Activated T-helper 2 cell treated with anti-CD3 and anti-CD28 coated beads, Interferon-gamma antibody, Interleukin-2, Interleukin-4, amounts not matched to agents 10 μg/mL and 5 μg/mL and 100 μg/mL, durations not matched to agents 14 hours and 24 hours and 36 hours (primary cell): ENCODE measurements at places on chromosomes 1 and 21.

- H3K27ac ChIP-seq = no peak overlapping the region
- peaks cover 16% of the 10 kb centered on the region for H3K4me1 ChIP-seq
- H3K4me3 ChIP-seq = no peak overlapping the region
- peaks cover 26% of the 10 kb centered on the region for H3K27me3 ChIP-seq
- H3K36me3 ChIP-seq = no peaks in the 10 kb centered on the region
These were observed 35.0 kb downstream of the LGR6 start for GRCh38 chr1:202228484-202229122.

- H3K4me1 ChIP-seq = no peaks in the 10 kb centered on the region
- H3K27me3 ChIP-seq = no peaks in the 10 kb centered on the region
- no peak for DNase-seq
- no peaks in the 10 kb centered on the region for H3K36me3 ChIP-seq
- no peak overlapping the region for H3K27ac ChIP-seq
These were observed 256.2 kb downstream of the DISC1 start for GRCh38 chr1:231882790-231883189.

DNA sequence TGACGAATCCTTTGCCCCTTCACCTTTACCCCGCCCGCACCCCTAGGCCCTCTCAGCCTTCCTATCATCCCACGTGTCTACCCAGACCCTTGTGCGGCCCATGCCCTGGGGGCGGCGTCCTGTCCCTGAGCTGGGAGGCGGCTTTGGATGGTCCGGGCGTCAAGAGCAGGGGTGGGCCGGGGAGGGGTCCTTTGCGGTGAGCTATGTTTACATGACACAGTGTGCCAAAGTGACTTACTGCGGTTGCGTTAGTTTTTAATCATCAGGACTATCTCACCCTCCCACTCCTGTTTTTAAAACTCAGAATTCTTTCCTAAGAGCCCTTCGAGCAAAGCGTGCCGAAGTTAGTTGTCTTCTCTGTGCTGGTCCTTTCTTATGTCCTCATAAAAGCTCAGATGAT lies 144.6 kb downstream of the PGBD5 start:
- H3K27me3 ChIP-seq = no peaks in the 10 kb centered on the region
- H3K27ac ChIP-seq = no peak overlapping the region
- DNase-seq = no peak
- peaks cover 19% of the 10 kb centered on the region for H3K4me1 ChIP-seq
- H3K36me3 ChIP-seq = peaks cover 26% of the 10 kb centered on the region

GRCh38 chr1:17742583-17742982 lies 12.6 kb upstream of the ACTL8 start:
- H3K4me1 ChIP-seq = no peaks in the 10 kb centered on the region
- H3K27ac ChIP-seq = no peak overlapping the region
- DNase-seq = no peak
- no peak overlapping the region for H3K4me3 ChIP-seq

- no peaks in the 10 kb centered on the region for H3K27me3 ChIP-seq
- no peaks in the 10 kb centered on the region for H3K36me3 ChIP-seq
- no peak for DNase-seq
- H3K27ac ChIP-seq = no peak overlapping the region
- H3K4me3 ChIP-seq = no peak overlapping the region
These were observed 702.8 kb downstream of the PTPRU start for GRCh38 chr1:29939079-29939478.

DNA sequence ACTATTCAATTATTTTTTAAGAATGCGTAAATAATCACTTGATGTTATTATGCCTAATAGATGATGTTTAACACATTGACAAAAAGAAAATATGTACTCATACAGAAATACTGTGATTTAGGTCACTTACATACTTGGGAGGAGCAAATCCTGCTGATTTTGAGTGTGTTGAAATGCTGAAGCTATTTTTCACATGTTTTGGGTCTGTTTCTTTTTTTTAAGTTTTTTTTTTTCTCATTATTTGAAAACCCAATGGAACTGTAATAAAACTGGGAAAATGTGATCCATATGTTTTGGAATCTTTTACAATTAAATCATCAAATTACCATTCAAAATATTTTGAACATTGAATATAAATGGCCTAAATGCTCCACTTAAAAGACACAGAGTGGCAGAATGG lies 366.2 kb upstream of the ADAMTS5 start:
- no peak for DNase-seq
- H3K27me3 ChIP-seq = no peaks in the 10 kb centered on the region
- no peaks in the 10 kb centered on the region for H3K36me3 ChIP-seq
- H3K4me3 ChIP-seq = no peak overlapping the region
- no peaks in the 10 kb centered on the region for H3K4me1 ChIP-seq
- no peak overlapping the region for H3K27ac ChIP-seq

GRCh38 chr1:228405200-228405978 lies 1.2 kb downstream of the TRIM11 start:
- no peak for DNase-seq
- H3K27ac ChIP-seq = peak overlapping the region; percentile 92
- peak overlapping the region; percentile 97 for H3K4me3 ChIP-seq
- no peaks in the 10 kb centered on the region for H3K27me3 ChIP-seq

DNA sequence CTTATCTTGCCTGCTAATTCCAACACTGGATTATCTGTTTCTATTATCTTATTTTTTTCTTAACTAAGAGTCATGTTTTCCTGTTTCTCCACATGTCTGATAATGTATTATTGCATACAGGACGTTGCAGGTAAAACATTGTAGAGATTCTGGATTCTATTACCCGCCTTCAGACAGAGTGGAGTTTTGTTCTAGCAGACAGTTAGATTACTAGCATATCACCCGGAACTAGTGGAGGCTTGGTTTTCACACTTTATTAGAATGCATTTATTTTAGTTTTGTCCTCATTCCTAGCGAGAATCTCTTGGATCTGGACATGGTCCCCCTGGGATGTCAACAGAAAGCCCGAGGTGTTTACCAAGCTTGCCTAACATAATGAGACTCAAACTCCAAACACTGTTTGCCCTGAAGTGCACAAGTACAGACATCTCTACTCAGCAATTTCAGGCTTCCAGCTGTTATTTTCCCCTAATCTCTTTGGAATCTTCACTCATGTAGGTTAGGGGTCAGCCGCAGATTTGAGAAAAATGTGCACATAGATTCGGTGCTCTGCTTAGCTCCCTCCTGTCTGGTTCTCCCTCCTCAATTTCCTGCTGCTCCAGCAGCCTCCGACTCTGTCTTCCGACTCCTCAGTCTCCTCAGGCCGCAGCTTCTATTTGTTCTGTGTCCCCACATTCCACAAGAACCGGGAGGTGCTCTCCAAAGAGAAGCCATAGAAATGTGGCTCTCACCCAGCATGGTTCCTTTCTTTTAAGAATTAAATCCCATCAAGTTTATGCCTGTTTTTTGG lies 36.8 kb upstream of the PTPRF start:
- no peak overlapping the region for H3K27ac ChIP-seq
- no peaks in the 10 kb centered on the region for H3K36me3 ChIP-seq
- no peaks in the 10 kb centered on the region for H3K4me1 ChIP-seq
- H3K27me3 ChIP-seq = peaks cover 21% of the 10 kb centered on the region
- H3K4me3 ChIP-seq = no peak overlapping the region
- DNase-seq = no peak

- H3K27me3 ChIP-seq = no peaks in the 10 kb centered on the region
- H3K4me3 ChIP-seq = no peak overlapping the region
- peaks cover 6% of the 10 kb centered on the region for H3K4me1 ChIP-seq
These were observed 74.9 kb upstream of the ANGPTL1 start for GRCh38 chr1:178945763-178946266.

DNA sequence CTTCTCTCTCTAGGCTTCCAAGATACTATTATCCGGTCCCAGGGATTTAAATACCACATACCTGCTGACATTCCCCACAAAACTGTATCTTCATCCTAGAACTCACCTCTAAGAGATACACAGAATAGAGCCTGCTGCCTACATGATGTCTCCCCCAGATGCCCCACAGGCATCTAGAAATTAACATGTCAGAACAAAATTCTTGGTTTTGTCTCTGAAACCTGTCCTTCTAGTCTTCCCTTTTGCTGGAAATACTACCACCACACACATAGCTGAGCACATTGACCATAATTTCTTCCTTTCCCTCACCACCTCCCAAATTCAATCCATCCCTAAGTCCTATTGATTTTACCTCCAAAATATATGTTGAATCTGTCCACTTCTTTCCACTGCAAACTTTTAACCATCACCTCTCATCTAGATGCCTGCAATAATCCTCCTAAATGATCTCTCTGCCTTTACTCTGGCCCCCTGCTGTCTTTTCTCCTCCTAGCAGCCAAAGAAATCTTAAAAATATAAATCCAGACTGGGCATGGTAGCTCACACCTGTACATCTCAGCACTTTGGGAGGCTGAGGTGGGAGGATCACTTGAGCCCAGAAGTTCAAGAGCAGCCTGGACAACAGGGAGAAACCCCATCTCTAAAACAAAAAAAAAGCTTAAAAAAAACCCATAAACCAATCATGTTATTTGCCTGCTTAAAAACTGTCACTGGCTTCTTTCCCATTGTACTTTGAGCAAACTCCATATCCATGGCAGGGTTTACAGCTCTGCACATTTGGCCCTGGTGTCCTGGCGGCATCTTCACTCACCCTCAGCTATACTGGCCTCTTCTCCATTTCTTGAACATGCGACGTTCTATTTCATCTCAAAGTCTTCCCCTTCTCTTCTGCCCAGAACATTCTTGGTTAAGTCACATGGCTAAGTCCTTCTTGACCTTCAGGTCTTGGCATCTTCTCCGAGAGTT lies 6.2 kb upstream of the FAM76A start:
- H3K4me1 ChIP-seq = peaks cover 3% of the 10 kb centered on the region
- H3K27ac ChIP-seq = no peak overlapping the region
- no peak overlapping the region for H3K4me3 ChIP-seq
- peaks cover 21% of the 10 kb centered on the region for H3K27me3 ChIP-seq
- peaks cover 4% of the 10 kb centered on the region for H3K36me3 ChIP-seq
- DNase-seq = no peak

DNA sequence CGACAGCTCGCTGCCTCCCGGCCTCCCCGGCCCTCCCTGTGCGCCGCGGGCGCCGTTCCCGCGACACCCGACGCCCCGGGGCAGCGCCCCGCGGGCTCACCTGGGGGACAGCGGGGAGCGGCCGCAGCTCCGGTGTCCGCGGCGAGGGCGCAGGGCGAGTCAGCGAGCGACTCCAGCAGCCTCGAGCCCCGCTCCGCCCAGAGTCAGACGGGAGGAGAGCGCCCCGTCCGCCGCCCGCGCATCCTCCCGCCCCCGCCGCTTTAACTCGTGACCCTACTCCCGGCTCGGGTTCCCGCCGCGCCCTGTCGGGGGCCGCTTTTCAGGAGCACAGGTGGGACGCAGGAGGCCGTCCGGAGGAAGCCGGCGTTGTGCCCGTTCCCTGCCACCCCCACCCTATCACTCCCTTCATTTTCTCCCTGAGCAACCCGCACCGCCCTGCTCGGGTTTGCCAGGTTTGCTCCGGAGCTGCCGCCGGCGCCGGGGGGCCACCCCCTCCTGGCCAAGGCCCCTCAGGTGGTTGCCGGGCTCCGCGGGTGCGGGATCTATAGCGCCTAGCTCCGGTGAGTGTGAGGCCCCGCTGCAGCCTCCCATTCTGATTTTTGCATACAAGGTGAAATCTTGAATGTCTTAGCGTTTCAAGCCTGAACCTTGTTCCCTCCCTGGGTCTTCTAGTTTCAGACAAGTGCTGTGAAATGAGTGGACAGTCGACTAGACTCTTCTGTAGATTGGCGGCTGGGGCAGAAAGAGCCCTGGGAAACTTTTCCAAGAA lies at the start of gene MCOLN3:
MCOLN3 (minus strand) TSS at position 205 of the 769 bp plus-strand sequence. CDS start 3,140 bp downstream, outside the sequence.
- H3K27me3 ChIP-seq = peaks cover 45% of the 10 kb centered on the region
- peak; percentile 14 for DNase-seq
- peaks cover 24% of the 10 kb centered on the region for H3K4me1 ChIP-seq
- H3K27ac ChIP-seq = no peak within 1 kb of the TSS

- no peak for DNase-seq
- H3K27me3 ChIP-seq = no peaks in the 10 kb centered on the region
- no peaks in the 10 kb centered on the region for H3K4me1 ChIP-seq
These were observed 1300.8 kb upstream of the B3GALT2 start for GRCh38 chr1:194487172-194487571.

- DNase-seq = no peak
- no peak overlapping the region for H3K4me3 ChIP-seq
- no peaks in the 10 kb centered on the region for H3K36me3 ChIP-seq
- H3K27ac ChIP-seq = no peak overlapping the region
- no peaks in the 10 kb centered on the region for H3K27me3 ChIP-seq
- H3K4me1 ChIP-seq = no peaks in the 10 kb centered on the region
These were observed 409.5 kb upstream of the ADGRL2 start for GRCh38 chr1:81391125-81391828.

GRCh38 chr1:107228704-107229371 lies 88.0 kb downstream of the NTNG1 start:
- H3K4me3 ChIP-seq = no peak overlapping the region
- no peak overlapping the region for H3K27ac ChIP-seq
- H3K4me1 ChIP-seq = no peaks in the 10 kb centered on the region
- DNase-seq = no peak
- no peaks in the 10 kb centered on the region for H3K36me3 ChIP-seq
- no peaks in the 10 kb centered on the region for H3K27me3 ChIP-seq

DNA sequence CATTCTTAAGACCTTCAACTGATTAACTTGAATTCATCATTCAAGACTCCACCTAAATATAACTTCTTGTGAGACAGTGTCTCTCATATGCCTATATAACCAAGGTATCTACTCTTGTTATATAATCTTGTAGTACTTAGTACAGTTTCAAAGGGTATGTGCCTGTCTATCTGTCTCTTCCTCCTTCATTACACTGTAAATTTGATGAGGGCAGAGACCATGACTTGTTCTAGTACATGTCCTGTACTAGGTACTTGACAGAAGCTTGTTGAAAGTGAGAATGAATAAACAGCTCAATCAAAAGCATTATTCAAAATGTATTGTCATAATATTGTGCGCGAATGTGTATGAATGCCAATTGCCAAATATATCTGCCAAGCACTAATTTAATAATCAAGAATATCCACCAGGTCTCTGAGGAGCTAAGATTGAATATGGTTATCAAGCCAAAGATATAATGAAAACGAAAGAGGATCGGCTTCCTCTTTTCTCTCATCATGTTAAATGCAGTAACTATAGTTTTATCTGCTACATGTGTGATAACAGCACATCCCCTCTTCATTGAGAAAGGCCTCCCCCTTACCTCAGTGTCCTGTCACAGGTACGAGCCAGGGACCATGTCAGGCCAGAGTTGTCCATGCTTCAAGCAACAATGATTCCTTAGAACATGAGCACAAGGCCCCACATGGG lies 117.3 kb downstream of the UCHL5 start:
- H3K27me3 ChIP-seq = no peaks in the 10 kb centered on the region
- DNase-seq = no peak
- no peak overlapping the region for H3K27ac ChIP-seq
- no peaks in the 10 kb centered on the region for H3K36me3 ChIP-seq
- no peak overlapping the region for H3K4me3 ChIP-seq
- H3K4me1 ChIP-seq = peaks cover 3% of the 10 kb centered on the region

DNA sequence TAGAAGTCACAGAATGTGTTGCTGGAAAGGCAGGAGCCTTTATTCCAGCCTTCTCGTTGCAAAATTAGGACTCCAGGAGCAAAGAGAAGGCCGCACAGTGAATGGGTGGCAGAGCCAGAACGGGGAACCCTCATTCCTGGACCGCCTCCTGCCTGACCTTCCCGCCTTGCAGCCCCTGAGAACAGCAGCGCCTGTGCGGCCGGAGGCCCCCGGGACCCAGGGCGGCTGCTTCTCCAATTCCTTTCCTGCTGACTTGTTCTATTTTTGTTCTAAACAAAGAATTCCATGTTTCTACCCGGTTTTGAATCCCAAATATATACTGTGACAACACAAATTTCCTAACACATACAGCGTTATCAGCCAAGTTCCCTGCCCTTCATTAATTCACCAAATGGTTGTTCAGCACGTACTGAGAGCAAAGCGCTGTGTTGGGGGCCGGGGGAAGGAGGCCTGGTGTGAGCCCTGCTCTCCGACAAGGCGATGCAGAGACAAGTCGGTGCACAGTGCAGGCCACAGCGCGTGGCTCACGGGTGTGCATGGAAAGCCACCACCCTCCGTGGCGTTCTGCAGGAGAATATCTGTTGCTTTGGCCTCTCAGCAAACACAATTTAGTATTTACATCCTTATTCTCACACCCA lies 31.9 kb upstream of the COL6A2 start:
- no peak overlapping the region for H3K27ac ChIP-seq
- DNase-seq = peak; percentile 6
- peaks cover 10% of the 10 kb centered on the region for H3K4me1 ChIP-seq
- peaks cover 5% of the 10 kb centered on the region for H3K27me3 ChIP-seq
